ENCODE measurements at places on chromosomes 13 and 19.
A peak's percentile ranks its signal among the peaks of the same experiment; 100 is the strongest.

GRCh38 chr13:27135023-27135422 lies 36.6 kb downstream of the USP12 start:
- no peak for DNase-seq
- no peak overlapping the region for H3K27ac ChIP-seq
- H3K4me3 ChIP-seq = no peak overlapping the region
- no peaks in the 10 kb centered on the region for H3K27me3 ChIP-seq
- H3K36me3 ChIP-seq = peaks cover 11% of the 10 kb centered on the region
- H3K4me1 ChIP-seq = peaks cover 28% of the 10 kb centered on the region

- no peak overlapping the region for H3K4me3 ChIP-seq
- H3K36me3 ChIP-seq = no peaks in the 10 kb centered on the region
- H3K27me3 ChIP-seq = no peaks in the 10 kb centered on the region
These were observed 12.4 kb downstream of the RTN2 start for GRCh38 chr19:45484273-45484945.

DNA sequence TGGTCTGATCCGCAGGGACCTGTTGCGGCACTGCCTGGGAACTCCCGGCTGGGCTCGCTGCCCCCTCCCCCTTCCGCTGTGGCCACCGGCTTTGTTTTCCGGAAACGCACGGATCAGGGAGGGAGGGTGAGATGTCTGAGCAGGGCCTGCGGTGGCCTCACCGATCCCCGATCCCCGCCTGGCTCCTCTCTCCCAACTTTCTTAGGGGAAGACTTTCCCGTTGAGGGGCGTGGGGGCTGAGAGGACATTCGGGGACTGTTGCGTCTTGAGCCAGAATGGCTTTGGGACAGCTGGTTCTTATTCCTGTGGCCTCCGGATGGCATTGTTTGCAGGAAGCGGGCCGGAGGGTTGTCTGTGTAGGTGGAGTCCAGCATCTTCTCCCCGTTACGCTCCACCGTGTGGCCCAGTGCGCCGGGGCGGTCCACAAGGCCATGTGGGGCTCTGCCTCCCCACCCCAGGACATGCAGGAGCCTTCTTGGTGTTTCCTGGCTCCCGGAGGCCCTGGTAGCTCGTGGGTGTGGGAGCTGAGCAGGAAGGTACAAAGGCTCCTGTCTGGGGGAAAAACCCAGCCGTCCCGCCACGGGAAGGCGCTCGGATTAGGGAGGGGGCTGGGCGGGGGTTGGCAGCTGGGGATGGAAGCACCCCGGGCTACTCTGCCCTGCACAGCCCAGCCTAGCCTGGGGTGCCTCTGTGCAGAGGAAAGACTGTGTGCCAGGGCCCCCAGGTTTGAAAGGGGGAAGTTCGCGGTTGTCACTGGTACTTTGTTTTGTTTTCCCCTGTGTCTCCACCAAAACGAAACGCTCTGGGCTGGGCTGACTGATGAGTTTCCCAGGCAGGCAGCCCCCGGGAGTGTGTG lies 1.3 kb downstream of the CSNK1G2 start:
- H3K27ac ChIP-seq = peak overlapping the region; percentile 99
- peak; percentile 71 for DNase-seq
- H3K36me3 ChIP-seq = no peaks in the 10 kb centered on the region
- H3K4me3 ChIP-seq = peak overlapping the region; percentile 98
- H3K27me3 ChIP-seq = no peaks in the 10 kb centered on the region

GRCh38 chr13:41652735-41653361 lies 195.5 kb downstream of the RGCC start:
- H3K27me3 ChIP-seq = peaks cover 9% of the 10 kb centered on the region
- no peak overlapping the region for H3K4me3 ChIP-seq
- H3K27ac ChIP-seq = no peak overlapping the region
- H3K4me1 ChIP-seq = peaks cover 10% of the 10 kb centered on the region
- DNase-seq = no peak
- peaks cover 4% of the 10 kb centered on the region for H3K36me3 ChIP-seq

- H3K27ac ChIP-seq = no peak overlapping the region
- DNase-seq = no peak
- no peaks in the 10 kb centered on the region for H3K36me3 ChIP-seq
- no peaks in the 10 kb centered on the region for H3K27me3 ChIP-seq
These were observed 50.2 kb upstream of the KLF2 start for GRCh38 chr19:16274447-16274846.

All from memory B cell (primary cell).